Aorta (tissue), 5 donors: ENCODE measurements at places on chromosomes 13 and 19. TPM values are rescaled to one million over a fixed set of nuclear protein-coding genes. Genes with fewer than 3 reads are reported as not detected.

ALOX5AP gene
- polyA plus RNA-seq = 7.1 TPM

SMIM17 gene
- 0.28 TPM for polyA plus RNA-seq

LGALS14 gene
- polyA plus RNA-seq = not detected

DNA sequence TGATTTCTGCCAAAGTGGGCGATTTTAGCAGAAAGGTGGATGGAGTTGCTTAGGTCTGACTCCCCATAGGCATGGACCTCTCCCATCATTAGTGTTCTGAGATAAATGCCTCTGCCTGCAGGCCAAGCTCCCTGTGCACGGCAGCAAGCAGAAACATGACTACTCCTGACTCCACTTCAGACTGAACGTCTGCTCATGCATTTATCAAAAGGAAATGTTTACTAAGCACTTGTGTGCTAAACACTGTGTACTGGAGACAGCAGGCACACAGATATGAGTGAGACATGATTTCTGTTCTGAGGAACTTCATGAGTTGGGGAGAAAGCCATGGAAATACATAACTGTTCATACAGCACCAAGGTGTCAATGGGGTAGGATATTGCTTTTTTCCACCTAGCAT is 149.6 kb downstream of the MIPEP start:
- H3K4me1 ChIP-seq = no peaks in the 10 kb centered on the region
- H3K27ac ChIP-seq = no peak overlapping the region
- no peak for DNase-seq
- H3K4me3 ChIP-seq = no peak overlapping the region
- no peaks in the 10 kb centered on the region for H3K27me3 ChIP-seq
- H3K36me3 ChIP-seq = peaks cover 2% of the 10 kb centered on the region

DNA sequence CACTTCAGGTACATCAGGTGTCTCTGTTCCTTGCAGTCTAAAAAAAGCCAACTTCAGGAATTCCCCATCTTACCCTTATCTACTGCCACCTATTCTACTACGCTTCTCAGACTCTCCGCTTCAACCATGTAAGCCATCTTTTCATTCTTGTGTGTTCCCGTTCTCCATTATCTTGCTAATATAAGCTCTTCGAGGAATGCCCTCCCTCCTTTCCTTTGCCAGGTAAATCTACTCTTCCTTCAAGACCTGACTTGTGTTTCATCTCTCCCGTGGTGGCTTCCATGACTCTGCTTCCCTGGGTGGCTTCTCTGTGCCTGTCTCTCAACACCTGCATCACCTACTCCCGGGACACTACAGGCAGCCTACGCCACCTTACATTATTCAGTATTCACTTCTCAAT is 42.3 kb upstream of the MEDAG start:
- peaks cover 2% of the 10 kb centered on the region for H3K4me1 ChIP-seq
- DNase-seq = no peak
- H3K4me3 ChIP-seq = no peak overlapping the region
- no peaks in the 10 kb centered on the region for H3K36me3 ChIP-seq

DNA sequence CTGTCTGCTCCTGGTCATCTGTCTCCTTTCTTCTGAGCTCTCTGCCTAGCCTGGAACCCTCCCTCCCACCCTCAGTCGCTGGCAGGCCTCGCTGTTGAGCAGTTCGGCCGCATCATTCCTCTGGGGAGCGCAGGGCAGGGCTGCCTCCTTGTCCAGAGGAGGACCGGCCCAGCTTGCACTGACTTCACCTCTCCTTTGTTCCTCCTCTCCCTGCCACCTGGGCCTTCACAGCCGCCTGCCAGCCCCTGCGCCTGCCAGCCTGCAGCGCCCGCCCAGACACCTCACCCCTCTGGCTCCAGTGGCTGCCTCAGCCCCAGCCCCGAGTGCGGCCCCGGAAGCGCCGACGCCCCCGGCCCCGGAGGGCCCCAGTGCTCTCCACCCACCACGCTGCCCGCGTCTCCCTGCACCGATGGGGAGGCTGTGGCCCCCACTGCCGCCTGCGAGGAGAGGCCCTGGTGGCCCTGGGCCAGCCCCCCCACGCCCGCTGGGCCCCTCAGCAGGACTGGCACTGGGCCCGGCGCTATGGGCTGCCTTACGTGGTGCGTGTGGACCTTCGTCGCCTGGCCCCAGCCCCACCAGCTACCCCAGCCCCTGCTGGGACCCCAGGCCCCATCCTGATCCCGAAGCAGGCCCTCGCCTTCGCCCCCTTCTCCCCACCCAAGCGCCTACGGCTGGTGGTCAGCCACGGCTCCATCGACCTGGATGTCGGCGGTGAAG is 7.2 kb downstream of the KMT5C start:
- no peaks in the 10 kb centered on the region for H3K36me3 ChIP-seq
- no peaks in the 10 kb centered on the region for H3K4me1 ChIP-seq
- H3K27me3 ChIP-seq = no peaks in the 10 kb centered on the region
- H3K4me3 ChIP-seq = no peak overlapping the region

DNA sequence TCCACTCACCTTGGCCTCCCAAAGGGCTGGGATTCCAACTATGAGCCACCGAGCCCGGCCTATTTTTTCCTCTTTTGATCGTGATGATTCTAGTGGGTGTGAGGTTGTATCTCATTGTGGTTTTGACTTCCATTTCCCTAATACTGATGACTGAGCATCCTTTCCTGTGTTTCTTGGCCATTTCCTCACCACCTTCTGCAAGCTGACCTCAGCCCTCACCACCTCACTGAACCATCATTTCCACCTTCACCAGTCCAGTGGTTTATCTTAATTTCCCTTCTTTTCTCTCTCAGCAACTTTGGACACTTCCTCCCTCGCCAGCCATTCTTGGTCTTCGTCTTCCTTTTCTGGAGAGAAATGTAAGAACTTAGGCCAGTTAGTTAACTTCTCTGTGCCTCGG is 13.0 kb upstream of the BICRA start:
- no peak overlapping the region for H3K4me3 ChIP-seq
- no peak for DNase-seq
- H3K4me1 ChIP-seq = no peaks in the 10 kb centered on the region
- H3K27ac ChIP-seq = no peak overlapping the region

DNA sequence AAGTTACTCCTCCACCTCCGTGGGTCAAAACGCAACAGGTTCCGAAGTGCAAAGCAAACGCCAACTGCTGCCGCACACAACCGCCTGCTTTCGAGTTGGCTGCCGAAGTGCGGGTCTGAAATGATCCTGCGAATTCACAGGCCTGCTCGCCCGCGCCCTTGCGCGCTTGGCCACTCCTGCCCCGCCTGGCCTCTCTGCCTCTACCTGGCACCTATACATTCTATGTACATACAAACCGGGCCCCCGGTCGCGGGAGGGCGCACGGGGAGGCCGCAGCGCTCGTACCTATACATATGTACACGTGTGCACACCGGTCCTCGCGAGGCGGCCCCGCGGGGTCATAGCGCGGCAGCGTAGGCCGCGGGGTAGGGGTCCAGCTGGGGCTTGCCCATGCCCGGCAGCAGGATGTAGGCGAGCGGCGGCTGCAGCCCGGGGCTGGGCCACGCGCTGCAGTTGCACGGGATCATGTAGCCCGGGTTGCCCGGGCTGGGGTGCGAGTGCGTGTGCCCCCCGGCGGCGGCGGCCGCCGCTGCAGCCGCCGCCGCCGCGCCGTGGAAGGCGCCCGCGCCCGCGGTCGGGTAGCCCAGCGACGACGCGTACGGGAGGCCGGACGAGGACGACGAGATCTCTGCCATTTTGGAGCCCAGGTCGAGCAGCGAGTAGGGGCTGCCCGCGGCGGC is 1.3 kb downstream of the SOX21 start:
- DNase-seq = no peak
- no peaks in the 10 kb centered on the region for H3K36me3 ChIP-seq
- H3K27me3 ChIP-seq = no peaks in the 10 kb centered on the region
- no peak overlapping the region for H3K27ac ChIP-seq
- H3K4me1 ChIP-seq = no peaks in the 10 kb centered on the region
- H3K4me3 ChIP-seq = peak overlapping the region; percentile 43

- no peak overlapping the region for H3K4me3 ChIP-seq
- no peaks in the 10 kb centered on the region for H3K4me1 ChIP-seq
- H3K27me3 ChIP-seq = no peaks in the 10 kb centered on the region
- DNase-seq = no peak
- no peaks in the 10 kb centered on the region for H3K36me3 ChIP-seq
Measured at GRCh38 chr13:41641961-41642360, 184.6 kb downstream of the RGCC start.
